ENCODE measurements at places on chromosomes 4 and X. TPM values are rescaled to one million over a fixed set of nuclear protein-coding genes. Genes with fewer than 3 reads are reported as not detected.

DNA sequence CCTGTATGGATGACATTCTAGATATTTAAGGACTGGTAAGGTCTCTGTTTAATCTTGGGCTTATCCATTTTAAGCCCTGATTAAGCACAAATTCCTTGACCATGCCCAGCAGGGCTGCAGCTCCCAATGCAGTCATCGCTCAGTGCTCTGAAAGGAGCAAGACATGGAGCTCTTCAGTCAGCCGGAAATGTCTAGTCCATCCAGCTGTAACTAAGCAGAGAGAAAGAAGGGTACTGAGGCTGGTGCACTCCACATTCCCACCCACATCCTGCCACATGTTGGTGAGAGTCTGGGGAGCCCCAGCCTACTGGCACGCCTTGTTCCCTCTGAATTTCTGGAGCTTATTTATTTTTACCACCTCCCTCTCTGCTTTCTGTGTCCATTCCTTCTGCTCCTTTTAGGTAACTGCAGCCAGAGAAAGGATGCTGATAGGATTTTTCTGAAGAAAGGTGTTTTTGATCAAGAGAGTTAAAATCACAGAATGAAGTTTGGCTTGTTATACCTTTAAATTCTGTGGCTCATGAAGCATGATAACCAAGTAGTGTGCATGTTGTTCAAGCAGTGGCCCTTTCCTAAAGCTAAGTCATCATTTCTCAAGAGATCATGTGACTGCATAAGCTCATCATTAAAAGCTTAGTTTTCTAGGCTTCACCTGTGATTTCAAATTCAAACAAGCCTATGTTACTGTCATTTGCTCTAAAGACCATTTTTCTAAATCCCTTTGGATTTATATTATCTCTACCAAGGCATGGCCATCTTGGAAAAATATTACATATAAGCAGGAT lies 74.0 kb downstream of the GALNT7 start:
- no peak for DNase-seq

GRCh38 chr4:44368413-44369167 lies 80.0 kb downstream of the KCTD8 start:
- DNase-seq: no peak

- no peak for DNase-seq
Measured at GRCh38 chr4:108795733-108796132, 32.9 kb upstream of the ETNPPL start.

GRCh38 chr4:102687982-102688433 lies 72.8 kb downstream of the MANBA start:
- no peak for DNase-seq

- DNase-seq: no peak
Measured at GRCh38 chr4:126954537-126955291, 678.0 kb upstream of the INTU start.

DNA sequence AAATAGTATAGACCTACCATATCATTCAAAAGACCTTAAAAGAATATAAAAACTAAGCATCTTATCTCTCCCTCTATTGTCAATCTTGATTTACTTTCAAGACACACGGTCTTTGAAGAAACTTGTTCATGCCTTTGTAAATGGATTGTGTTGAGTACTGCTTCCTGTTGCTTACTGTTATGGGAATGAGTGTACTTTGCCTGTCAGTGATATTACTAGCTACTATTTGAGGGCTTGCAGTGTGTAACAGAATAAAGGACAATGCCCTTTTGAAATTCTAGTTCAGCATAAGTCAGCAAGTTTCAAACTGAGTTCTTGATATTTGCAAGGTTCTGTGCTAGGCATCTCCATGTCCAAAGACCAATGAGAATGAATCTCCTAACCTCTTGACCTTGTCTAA lies 36.0 kb downstream of the CDKL5 start:
- DNase-seq: no peak

- no peak for DNase-seq
Measured at GRCh38 chr4:13921805-13922204, 294.3 kb upstream of the BOD1L1 start.

- DNase-seq: no peak
Measured at GRCh38 chr4:123417813-123418212, 21.2 kb downstream of the SPRY1 start.

CDKL2 gene
- total RNA-seq: 4.6 TPM

DCAF16 gene
- total RNA-seq: 10.9 TPM

All from body of pancreas (tissue), 4 donors.